ENCODE measurements at places on chromosomes 16 and 17.

DNA sequence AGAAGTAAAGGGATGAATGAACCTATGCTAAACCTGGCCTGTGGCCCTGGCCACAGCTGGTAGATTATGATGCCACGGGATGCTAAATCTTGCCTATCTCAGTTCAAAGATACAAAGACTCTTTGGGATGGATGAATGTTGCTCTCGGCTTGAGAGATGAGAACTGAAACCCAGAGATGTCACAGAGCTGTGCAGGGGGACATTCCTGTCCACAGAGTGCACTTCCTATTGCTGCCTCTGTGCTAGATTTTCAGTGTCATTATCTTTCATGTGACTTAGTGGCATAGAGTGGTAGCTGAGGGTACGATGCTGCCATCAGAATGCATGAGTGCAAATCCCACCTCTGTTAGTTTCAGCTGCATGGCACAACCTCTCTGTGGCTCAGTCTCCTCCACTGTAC is 2.3 kb upstream of the MT1M start:
- DNase-seq = no peak
- H3K36me3 ChIP-seq = no peaks in the 10 kb centered on the region
- no peak overlapping the region for H3K27ac ChIP-seq
- H3K27me3 ChIP-seq = no peaks in the 10 kb centered on the region
- no peak overlapping the region for H3K4me3 ChIP-seq

DNA sequence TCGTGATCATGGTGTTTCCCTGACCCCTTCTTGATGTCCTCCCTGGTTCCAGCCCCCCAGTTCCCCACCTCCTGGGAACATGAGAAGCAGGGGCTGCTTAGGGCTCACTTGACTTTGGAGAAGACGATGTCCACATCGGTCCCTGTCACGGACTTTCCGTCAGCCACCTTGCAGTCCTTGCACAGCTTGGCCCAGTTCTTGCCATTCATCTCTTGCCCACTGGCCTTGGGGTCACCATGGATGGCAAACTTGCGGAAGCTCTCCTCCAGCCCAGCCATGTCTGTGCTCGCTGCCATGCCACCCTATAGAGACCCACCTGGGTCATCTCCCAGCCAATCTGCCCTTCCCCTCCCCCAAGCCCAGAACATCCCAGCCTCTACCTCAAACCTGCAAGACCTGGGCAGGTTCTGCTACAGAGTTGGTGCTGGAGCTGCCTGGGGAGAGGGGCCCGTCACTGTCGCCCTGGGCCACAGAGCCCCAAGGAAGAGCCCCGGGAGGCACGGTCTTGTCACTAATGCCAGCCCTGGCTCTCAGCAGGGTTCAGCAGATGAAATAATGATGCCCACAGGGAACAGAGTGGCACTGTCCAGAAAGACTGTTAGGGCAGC is 2.4 kb downstream of the TPPP3 start:
- no peak overlapping the region for H3K27ac ChIP-seq
- H3K4me3 ChIP-seq = no peak overlapping the region
- H3K27me3 ChIP-seq = no peaks in the 10 kb centered on the region
- no peak for DNase-seq
- H3K36me3 ChIP-seq = no peaks in the 10 kb centered on the region
- peaks cover 4% of the 10 kb centered on the region for H3K4me1 ChIP-seq

DNA sequence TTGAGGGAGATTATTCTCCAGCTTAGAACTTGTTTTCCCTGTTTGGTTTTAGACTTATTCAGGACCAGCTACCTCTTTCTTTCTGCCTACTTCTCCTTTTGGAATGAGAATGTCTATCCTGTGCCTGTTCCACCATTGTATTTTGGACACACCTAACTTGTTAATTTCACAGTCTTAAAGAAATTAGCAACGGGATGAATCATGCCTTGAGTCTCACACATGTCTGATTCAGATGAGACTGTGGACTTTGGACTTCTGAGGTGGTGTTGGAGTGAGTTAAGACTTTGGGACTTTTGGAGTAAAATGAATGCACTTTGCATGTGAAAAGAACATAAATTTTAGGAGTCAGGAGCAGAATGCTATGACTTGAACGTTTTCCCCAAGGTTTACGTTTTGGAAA is 581.4 kb downstream of the CDH11 start:
- H3K4me3 ChIP-seq = no peak overlapping the region
- no peak for DNase-seq
- H3K36me3 ChIP-seq = no peaks in the 10 kb centered on the region
- H3K27ac ChIP-seq = no peak overlapping the region
- no peaks in the 10 kb centered on the region for H3K27me3 ChIP-seq
- H3K4me1 ChIP-seq = no peaks in the 10 kb centered on the region

GRCh38 chr17:48144976-48145798 is 37.6 kb downstream of the SNX11 start:
- no peaks in the 10 kb centered on the region for H3K36me3 ChIP-seq
- H3K27me3 ChIP-seq = 0 out of 2 replicates have a peak, but pooled peaks cover 10% of the 10 kb centered on the region
- no peaks in the 10 kb centered on the region for H3K4me1 ChIP-seq
- no peak overlapping the region for H3K27ac ChIP-seq

DNA sequence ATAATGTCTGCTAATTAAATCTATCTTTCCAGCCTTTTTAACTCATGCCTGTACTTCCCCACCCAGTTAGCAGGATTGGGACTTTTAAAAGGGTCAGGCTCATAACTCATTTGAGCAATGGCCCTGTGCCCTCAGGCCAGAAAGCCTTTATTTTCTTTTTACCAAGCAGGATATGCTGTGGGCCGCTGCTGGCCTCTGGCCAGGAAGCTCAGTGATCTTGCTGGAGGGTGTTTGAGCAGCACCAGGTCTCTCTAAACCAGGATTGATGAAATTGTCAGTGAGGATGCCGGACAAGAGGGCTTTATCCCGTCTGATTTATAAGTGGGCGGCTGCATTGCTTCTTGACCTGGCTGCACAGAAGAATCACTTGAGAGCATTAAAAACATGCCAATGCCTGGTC is 187.8 kb downstream of the RAB11FIP4 start:
- DNase-seq = no peak
- H3K27ac ChIP-seq = no peak overlapping the region
- H3K36me3 ChIP-seq = no peaks in the 10 kb centered on the region
- no peaks in the 10 kb centered on the region for H3K27me3 ChIP-seq

Measured in HCT116 (cell line).